ENCODE measurements at places on chromosomes 5 and 9.

DNA sequence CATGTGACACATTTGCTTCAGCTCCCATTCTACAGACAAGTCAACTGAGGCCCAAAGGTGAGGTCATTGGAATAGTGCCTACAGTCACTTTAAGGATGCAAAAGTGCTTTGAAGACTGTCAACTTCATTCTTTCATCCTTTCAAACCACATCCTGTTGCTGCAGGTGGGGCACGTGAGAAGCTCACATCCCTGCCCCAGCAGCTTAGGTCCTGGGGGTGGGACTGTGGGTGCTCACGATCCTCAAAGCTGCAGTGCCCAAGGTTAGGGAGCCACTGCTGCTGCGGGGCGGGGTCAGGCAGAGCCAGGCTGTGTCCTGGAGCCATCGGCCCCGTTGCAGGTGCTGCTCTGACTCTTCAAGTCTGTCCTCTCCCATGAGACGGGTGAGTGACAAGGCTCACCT lies 57.9 kb upstream of the IER5L start:
- peak; percentile 90 for DNase-seq

DNA sequence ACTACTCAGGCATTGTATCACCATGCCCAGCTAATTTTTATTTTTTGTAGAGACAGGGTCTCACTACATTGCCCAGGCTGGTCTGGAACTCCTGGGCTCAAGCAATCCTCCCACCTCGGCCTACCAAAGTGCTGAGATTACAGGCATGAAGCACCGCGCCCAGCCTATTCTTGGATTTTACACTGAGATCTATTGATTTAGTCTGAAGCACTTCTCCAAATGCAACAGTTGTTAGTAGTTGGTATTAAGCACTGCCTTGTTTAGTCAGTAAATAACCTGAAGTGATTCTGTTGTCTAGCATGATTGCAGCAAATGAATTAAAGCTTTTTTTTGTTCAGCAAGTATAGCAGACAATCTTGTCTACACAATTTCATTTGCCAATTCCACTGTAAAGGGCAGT lies 8.9 kb upstream of the CCNB1 start:
- no peak for DNase-seq

DNA sequence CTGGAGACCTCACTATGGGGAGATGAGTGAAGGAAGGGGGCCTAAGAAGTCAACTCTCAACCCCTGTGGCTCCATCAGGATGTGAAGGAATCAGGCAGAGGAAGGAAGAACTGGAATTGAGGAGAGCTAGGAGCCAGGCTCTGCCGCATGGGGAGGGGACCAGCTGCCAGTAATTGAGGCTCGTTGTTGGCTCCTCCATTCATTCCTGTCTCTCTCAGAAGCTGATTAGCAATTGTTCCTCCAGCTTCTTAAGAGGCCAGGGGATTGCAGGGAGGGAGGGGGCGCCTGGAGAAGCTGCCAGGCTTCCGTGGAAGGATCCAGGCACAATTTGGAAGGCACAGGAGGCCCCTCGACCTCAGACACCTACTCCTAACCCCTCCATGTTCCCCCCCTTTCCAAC lies 20.5 kb upstream of the TTLL11 start:
- DNase-seq = no peak

- DNase-seq = no peak
Measured at GRCh38 chr9:37953775-37954437, 50.0 kb upstream of the SLC25A51 start.

DNA sequence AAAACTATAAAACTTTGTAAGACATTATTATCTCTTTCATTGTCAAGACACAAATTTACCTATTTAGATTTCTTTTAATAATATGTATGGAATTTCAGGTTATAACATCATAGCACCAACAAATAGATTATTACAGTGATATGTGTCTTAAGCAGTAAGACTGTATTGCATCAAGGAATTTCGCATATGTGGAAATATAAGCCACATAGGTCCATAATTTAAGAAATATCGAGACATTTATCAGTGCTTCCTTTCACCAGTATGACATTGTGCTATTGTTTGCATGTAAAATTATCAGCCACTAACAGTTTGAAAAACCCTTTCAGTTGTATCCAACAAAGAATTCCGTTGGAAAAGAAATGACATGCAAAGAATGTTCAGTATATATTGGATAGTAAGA lies 186.7 kb upstream of the RASA1 start:
- no peak for DNase-seq

DNA sequence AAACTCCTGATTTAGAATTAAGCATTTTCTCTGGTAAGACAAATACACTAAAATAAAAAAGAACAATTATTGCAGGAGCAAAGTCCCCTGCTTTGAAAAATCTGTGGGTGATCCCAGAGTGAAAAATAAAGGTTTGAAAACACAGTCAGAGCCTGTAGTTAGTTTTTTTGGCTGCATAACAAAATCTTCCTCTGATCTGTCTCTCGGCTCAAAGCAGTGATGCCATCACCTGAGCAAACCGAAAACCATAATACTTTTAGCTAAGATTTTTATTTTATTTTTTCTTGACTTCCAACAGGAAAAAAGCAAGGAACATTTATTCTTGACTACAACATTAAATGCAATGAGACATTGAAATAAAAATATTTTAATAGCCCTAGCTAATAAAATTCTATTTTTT lies 1.2 kb downstream of the CDH18 start:
- no peak for DNase-seq

DNA sequence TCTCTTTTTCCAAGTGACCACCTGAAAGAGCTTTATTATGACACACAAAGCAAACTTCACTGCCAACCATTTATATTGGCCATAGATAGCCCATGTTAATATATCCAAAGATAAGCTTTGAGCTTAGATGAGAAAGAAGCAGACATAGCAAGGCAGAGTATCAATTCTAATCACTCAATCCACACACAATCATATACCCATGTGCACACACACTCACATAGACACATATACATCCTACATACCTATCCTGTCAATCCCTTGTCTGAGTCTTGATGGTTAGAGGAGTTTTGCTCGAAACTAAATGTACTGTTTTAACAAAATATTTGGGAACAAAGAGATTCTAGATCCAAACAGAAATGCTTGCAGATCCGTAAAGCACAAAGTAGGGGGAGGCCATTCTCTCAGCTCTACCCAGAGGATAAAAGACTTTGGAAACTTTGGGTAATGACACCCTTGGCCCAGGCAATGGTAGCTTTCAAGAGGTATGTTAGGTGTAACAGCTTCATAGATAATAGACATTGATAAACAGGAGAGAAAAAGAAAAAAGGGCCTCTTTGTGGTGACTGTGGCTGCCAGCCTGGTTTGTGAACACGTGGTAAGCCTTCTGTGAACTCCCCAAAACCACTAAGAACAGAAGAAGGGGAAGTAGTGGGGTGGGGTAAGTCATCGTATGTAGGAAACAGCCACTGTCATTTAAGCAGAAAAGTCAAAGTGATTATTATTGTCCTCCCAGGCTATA lies 121.6 kb downstream of the TLR4 start:
- DNase-seq = peak; percentile 81

GRCh38 chr9:29044959-29045358 lies 1471.7 kb upstream of the C9orf72 start:
- no peak for DNase-seq

GRCh38 chr9:77944556-77945243 lies 86.9 kb downstream of the GNAQ start:
- DNase-seq = peak; percentile 44

DNA sequence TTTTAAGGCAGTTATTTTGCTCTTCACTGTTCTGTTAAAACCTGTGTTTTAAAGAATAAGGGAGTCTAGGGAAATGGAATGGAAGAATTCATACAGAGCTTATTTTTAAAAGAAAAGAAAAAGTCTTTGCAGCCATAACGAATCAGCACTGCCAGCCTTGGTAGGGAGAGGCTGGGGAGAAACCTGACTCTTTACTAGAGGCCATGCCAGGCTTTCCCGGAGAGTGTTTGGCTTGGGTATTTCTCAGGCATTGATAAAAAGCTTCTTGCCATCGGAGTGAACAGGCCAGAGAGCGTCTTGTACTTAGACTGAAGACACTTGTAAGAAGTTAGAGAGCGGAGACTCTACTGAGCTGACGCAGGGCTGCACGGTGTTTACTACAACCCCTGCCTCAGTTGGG lies 72.7 kb upstream of the NFIL3 start:
- DNase-seq = no peak

DNA sequence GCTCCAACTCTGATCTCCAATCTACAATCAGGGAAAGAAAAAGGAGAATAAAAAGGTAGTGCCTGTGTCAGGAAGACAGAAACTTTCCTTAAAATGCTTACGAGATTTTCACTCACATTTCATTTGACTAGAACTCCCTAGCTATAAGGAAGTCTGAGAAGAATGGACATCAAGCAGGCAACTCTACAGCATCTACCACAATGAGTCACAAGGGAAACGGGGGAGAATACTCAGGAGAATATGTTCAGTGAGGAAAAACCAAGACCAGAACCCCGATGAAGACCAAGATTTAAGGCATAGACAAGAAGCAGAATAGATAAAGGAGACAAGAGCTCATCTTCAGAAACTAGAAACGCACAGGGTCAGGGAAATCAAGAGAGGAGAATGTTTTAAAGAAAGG lies 9.0 kb upstream of the SETD9 start:
- DNase-seq = no peak

- DNase-seq = no peak
Measured at GRCh38 chr5:32027093-32027716, 146.9 kb downstream of the GOLPH3 start.

DNA sequence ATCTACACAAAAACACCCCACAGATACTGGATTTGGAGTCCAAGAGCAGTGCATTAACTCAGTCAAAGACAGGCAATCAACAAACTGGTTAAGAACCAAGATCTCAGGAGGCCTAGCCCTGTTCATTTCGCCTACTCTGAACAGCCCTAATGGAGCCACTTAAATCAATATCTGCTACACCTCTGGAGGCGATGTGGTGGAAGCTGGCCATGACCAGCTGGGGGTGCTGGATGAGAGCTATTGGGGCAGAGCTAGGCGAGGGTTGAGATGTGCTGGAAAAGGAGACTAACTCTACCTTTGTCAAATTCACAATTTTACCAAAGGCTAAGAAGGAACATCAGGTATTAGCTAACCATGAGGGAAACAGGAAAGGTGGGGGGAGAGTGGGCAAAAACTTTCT lies 23.3 kb upstream of the ARSB start:
- no peak for DNase-seq

- DNase-seq = no peak
Measured at GRCh38 chr9:133981958-133982681, 10.0 kb downstream of the VAV2 start.

DNA sequence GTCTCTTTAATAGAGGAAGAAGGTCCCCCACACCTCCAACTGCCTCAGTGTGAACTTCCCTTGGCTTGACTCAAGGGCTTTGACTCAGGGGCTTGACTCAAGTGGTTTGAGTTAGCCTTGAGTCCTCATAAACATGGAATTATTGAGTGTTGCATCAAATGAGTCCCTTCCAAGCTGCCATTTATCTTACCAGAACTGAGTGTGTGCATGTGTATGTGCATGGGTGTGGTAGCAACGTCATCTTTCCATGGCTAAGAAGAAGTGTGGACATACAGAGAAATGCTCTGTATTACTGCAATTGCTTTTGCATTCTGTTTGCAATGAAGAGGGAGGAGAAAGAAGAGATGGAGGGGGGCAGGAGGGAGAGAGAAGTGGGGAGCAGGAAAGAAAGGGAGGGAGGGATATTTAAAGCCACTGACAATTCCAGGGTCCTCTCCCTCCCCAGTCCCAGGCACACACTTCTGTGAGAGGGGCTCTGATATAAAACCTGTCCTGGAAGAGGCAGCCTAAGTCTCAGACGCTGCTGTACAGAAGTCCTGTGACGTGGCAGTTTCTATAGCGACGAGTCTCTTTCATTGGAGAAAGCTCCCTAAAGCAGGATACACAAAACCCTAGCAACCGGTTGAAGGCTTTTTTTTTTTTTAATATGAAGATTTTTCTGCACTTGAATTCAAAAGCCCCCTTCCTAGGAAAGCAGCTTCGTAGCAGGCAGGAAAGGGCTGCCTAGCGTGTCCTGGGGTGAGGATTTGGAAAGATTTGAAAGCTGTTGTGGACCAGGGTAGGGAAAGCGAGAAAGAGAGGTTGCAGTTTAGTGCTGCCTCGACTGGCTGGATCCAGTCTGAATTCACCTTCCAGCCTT lies 93.3 kb upstream of the MAP1B start:
- no peak for DNase-seq

DNA sequence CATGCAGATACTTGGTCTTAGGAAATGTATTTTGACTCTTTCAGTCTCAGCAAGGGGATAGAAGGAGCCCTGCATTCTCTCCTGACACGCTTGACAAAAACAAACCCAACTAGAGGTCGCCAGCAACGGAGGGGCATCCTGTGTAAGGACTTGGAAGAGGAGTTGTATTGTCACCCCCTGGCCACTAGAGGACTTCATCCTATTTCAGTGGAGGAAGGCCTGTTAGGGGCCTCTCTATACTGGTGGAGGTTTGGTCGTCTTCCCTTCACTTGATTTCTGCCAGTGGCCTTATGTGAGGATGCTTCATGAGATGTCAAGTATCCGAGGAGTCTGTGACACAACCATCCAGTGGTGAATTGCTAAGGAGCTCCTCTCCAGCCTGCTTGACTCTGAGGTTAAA lies 122.8 kb upstream of the STC2 start:
- DNase-seq = no peak

GRCh38 chr5:180390441-180391190 lies 37.5 kb upstream of the GFPT2 start:
- DNase-seq = no peak

- no peak for DNase-seq
Measured at GRCh38 chr5:77003246-77003645, 27.0 kb upstream of the AGGF1 start.

- no peak for DNase-seq
Measured at GRCh38 chr9:113436728-113437515, 26.4 kb downstream of the C9orf43 start.

DNA sequence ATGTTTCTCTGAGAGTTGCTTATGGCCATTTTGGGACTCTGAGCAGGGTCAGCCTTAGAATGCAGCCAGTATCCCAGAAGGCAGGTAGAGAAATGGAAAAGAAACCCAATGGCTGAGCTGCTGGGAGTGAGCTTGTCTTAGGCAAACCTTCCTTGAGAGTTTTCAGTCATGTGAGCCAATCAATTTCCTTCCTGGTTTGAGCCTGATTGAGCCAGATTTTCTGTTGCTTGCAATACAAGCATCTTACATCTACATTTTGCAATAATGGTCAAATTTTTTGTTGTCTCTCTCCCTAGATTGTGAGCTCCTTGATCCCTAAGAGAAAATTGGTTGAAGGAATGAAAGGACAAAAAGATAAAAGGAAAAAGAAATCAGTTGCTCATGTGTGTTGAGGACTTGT lies 155.3 kb downstream of the SNX18 start:
- no peak for DNase-seq

DNA sequence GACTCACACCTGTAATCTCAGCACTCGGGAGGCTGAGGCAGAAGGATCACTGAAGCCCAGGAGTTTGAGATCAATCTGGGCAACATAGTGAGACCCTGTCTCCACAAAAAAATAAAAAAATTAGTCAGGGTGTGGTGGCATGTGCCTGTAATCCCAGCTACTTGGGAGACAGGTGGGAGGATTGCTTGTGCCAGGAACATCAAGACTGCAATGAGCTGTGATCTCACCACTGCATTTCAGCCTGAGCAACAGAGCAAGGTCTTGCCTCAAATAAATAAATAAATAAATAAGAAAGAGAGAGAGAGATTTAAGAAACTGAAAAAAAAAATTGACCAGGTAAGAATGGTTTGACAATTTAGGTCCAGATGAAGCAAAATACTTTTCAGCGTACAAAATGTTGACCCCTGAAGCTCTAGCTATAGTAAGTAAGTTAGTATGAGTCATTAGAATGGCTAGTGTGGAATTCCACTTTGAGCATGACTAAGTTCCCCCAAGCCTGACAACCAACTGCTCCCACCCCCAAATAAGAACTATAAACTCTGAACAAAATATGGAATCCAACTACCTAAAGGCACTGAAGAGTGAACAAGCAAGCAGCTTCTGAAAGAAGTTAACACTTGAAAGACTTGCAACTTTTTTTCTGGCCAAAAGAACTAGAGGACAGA lies 217.8 kb upstream of the TLE4 start:
- DNase-seq = no peak
